ENCODE measurements at places on chromosomes 12 and 14. TPM values are rescaled to one million over a fixed set of nuclear protein-coding genes. Genes with fewer than 3 reads are reported as not detected.

DNA sequence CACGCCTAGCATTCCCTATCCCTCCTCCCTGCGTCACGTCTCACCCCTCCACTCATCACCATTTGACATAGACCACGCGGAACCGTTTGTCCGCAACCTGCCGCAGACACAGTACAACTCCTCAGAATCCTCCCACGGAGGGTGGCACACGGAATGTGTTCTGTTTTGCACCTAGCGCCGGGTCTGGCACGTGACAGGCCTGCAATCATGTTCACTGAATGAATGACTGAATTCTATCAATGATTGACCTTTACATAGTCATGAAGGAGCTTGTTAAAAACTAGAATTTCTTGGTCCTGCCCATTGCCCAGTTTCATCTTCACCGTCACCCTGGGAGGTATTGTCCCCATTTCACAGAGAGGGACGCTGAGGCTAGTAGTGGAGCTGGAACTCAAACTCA, 4.7 kb downstream of the SLC6A12 start:
- peaks cover 19% of the 10 kb centered on the region for H3K4me1 ChIP-seq
- no peak overlapping the region for H3K4me3 ChIP-seq
- peaks cover 6% of the 10 kb centered on the region for H3K27me3 ChIP-seq
- no peak for DNase-seq

DNA sequence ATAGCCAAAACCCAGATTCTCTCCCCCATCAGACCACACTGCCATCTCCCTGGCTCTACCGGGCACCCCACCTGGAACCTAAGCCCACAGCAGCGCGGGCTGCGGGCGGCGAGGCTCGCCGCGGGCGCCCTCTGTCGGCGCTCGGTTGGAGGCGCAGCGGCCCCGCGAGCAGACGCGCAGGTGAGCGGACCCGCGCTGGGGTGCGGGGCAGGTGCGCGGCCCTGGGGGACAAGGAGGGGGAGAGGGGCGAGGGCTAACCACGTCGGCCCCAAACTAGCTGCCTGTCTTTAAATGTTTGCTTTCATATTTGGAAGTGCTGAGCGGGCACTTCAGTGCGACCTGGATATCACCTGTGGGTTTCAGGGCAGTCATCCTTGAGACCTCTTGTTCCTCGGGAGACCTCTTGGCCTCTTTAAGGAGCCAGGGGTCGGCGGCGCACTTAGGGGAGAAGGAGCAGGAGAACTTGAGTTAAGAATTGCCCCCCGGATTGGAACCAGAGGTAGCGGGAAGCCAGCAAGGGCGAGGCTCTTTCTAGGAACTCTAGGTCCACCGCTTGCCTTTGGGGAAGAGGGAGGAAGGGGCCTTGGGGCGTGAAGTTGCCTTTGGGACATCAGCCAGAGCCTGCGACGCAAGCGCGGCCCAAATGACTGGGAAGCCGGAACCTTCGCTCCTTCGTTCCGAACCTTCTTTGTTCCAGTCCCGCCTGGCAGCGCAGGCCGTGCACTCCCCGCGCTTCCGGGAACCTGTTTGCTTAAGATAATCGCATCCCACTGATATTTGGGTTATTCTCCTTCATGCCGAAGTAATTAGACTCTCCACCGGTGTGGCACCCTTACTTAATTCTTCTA, 78.7 kb downstream of the NEDD1 start:
- peaks cover 5% of the 10 kb centered on the region for H3K27me3 ChIP-seq
- H3K4me1 ChIP-seq, result peaks cover 20% of the 10 kb centered on the region
- DNase-seq, result peak; percentile 53
- no peaks in the 10 kb centered on the region for H3K36me3 ChIP-seq
- H3K27ac ChIP-seq, result no peak overlapping the region

DNA sequence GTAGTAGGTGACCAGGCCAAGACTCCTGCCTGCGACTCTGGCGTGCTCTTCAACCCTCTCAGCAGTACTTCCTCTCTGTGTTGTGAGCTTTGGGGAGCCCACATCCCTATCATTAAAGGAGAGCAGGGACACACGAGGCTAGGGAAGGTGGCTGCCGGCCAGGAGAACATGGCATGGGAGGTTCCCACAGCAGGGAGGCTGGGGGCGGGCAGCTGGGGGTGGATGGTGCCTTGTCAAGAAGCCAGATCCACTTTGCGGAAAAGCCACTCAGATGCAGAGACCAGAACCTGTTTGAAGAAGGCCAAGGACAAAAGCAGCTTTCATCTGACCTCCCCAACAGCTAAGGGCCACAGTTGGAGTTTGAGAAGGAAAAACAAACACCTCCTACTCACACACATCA, 198.6 kb downstream of the BCL11B start:
- H3K4me1 ChIP-seq, result no peaks in the 10 kb centered on the region
- no peak for DNase-seq
- H3K27me3 ChIP-seq, result no peaks in the 10 kb centered on the region

DNA sequence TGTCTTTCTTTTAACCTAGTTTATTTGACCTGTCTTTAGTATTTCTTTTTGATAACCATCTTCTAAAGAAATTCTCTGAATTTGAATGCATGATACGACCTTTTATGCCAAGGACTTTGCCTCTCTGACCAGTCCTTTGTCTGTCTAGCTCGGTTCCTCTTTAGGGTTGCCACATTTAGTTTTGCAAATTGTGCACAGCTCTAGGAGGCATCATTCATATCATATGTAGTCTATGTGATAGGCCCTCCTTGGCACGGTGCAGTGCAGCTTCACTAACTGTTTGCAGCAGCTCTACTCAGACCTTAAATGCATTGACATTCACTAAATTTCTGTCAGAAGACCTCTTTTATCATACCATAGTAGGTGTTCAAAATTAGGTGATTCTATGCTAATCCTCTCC, 75.6 kb downstream of the USP15 start:
- no peak overlapping the region for H3K4me3 ChIP-seq
- H3K27ac ChIP-seq, result no peak overlapping the region
- H3K27me3 ChIP-seq, result no peaks in the 10 kb centered on the region
- no peak for DNase-seq
- no peaks in the 10 kb centered on the region for H3K36me3 ChIP-seq

The SLCO1B1 gene
- not detected for total RNA-seq

DNA sequence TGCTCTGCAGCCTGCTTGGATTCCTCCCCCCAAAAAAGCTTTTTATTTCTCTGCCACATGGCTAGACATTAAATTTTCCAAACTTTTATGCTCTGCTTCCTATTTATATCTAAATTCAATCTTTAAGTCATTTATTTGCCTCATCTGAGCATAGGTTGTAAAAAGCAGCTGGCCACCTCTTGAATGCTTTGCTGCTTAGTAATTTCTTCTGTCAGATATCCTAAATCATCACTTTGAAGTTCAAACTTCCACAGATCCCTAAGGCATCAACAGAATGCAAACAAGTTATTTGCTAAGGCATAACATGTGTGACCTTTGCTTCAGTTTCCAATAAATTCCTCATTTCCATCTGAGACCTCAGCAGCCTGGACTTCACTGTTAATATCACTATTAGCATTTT, 209.6 kb downstream of the FSCB start:
- no peak for DNase-seq
- no peaks in the 10 kb centered on the region for H3K27me3 ChIP-seq
- H3K4me1 ChIP-seq, result no peaks in the 10 kb centered on the region
- H3K36me3 ChIP-seq, result no peaks in the 10 kb centered on the region
- no peak overlapping the region for H3K27ac ChIP-seq

DNA sequence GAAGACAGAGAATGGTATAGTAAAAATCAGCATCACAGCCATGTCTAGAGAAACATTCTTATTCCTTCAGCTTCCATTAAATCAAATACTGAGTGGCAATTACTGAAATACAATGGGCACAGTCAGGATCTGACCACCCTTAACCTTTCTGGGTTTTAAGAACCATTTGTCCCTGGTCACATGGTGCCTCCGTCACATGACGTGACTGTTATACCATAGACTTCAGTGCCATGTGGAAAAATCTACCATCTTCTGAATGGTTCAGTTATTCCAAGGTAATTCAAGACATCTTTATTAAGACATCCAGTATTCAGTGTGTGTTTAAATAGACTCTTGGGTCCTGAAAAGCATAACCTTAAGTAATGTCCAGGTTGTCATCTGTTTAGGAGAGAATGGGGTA, 553.1 kb upstream of the FLRT2 start:
- no peaks in the 10 kb centered on the region for H3K27me3 ChIP-seq
- H3K36me3 ChIP-seq, result no peaks in the 10 kb centered on the region
- H3K4me3 ChIP-seq, result no peak overlapping the region
- no peak for DNase-seq

DNA sequence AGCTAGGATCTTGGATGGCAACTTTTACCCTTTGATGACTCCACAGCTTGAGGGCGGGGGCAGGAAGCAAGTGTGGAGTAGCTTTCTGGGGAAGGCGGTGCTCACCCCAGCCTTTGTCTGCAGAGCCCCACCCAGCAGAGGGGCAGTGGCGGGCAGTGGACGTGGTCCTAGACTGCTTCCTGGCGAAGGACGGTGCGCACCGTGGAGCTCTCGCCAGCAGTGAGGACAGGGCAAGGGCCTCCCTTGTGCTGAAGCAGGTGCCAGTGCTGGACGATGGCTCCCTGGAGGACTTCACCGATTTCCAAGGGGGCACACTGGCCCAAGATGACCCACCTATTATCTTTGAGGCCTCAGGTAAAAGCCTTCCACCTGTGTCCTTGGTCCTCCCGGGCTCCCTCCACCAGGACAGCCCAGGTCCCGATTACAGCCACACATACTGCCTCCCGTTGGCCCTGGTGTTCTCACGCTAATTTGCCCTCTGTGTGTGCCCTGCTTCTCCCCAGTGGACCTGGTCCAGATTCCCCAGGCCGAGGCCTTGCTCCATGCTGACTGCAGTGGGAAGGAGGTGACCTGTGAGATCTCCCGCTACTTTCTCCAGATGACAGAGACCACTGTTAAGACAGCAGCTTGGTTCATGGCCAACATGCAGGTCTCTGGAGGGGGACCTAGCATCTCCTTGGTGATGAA, 1.2 kb downstream of the TAPBPL start:
- DNase-seq, result no peak
- H3K27me3 ChIP-seq, result no peaks in the 10 kb centered on the region
- peak overlapping the region; percentile 72 for H3K4me3 ChIP-seq
- peaks cover 38% of the 10 kb centered on the region for H3K4me1 ChIP-seq

The SERPINA5 gene
- 1.6 TPM for total RNA-seq

The PTGER2 gene
- 3.6 TPM for total RNA-seq

The C14orf180 gene
- 0.10 TPM for total RNA-seq

- no peak for DNase-seq
- no peak overlapping the region for H3K4me3 ChIP-seq
- H3K36me3 ChIP-seq, result no peaks in the 10 kb centered on the region
- no peak overlapping the region for H3K27ac ChIP-seq
- peaks cover 22% of the 10 kb centered on the region for H3K4me1 ChIP-seq
Observed at GRCh38 chr14:55126932-55127459, 2.1 kb upstream of the LGALS3 start.

GRCh38 chr12:84727961-84728360, 184.6 kb downstream of the SLC6A15 start:
- no peak for DNase-seq
- H3K27ac ChIP-seq, result no peak overlapping the region
- H3K4me1 ChIP-seq, result no peaks in the 10 kb centered on the region
- H3K4me3 ChIP-seq, result no peak overlapping the region

The BBOF1 gene
- 23.1 TPM for total RNA-seq

DNA sequence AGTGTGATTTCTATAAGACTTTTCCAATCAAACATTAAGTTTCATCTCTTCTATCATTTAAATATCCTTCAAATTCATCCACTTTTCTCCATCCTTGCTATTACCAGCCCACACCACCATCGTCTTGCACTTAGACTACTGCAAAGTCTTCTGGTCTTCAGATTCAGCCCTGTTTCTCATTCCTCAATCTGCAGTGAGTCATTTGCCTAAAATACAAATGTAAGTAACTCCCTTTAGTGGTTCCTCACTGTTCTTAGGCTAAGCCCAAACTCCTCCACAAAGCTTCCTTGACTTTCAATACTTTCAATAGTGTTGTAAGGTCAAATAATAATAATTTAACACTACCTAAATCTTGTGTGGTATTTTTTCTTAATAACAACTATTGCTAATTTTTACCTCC, 83.3 kb downstream of the PLEKHG7 start:
- DNase-seq, result no peak
- no peak overlapping the region for H3K4me3 ChIP-seq
- no peaks in the 10 kb centered on the region for H3K4me1 ChIP-seq
- H3K27me3 ChIP-seq, result no peaks in the 10 kb centered on the region
